ENCODE measurements at places on chromosomes 7 and 10.

GRCh38 chr10:77661100-77661499 is 23.5 kb upstream of the KCNMA1 start:
- no peak for DNase-seq

DNA sequence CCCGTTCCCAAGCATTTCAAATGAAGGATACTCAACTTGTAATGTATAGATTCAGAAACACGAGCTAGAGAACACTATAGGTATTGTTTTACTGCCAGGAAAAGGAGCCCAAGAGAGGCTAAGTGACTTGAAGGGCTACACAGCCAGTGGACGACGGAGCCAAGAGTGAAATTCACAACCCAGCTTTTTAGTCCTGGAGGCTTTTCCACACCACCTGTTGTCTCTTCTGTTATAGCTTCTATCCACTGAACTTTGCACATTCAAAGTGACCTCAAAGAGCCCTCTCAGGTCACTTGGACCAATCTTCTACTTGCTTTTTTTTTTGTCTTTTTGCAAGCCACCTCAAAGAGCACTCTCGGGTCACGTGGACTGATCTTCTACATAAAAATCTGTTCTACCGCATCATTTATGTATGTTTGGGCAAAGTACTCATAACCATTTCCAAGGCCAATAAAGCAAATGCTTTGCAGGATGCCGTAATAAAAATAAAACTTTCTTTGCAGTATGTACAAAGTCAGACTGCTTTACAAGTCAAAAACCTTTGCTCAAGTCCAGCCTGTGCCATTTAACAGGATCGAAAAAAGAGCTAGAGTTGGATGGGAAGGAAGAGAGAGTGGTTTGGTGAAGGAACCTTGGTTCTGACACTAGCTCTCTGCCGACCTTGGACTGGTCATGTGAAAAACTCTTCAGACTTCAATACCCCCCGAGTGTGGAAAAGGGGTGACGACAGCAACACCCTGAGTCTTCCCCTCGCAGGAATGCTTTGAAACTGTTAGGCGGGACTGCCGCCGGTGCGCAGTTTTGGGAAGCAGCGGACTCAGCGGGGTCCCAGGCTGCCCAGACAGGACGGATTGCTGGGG is 821 bp downstream of the SLC35B4 start:
- DNase-seq, result peak; percentile 1

GRCh38 chr10:119135513-119135881 is 30.0 kb downstream of the SFXN4 start:
- DNase-seq, result no peak

DNA sequence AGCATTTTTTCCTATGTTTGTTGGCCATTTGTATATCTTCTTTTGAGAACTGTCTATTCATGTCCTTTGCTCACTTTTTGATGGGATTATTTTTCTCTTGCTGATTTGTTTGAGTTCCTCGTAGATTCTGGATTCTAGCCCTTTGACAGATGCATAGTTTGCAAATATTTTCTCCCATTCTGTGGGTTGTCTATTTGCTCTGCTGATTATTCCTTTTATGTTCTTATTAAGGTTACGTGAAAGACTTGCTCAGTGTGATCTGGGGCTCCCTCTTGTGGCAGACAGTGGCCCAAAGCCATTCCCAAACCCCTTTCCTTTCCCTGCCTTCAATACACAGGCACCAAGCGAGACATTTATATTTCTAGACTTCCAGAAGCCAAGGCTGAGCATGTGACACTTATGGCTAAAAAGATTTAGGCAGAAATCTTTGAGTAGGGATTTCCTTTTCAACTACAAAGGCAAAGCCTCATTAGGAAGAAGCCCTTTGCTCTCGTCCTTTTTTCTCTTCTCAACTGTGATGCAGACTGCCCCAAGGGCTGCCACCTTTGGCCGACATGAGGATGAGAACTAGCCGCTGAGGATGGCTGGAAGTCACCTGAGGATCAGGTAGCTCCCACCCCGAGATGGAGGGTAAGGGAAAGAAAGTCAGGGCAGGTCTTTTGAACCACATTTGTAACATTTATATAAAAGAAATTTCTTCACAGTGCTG is 23.6 kb downstream of the ST8SIA6 start:
- peak; percentile 68 for DNase-seq

DNA sequence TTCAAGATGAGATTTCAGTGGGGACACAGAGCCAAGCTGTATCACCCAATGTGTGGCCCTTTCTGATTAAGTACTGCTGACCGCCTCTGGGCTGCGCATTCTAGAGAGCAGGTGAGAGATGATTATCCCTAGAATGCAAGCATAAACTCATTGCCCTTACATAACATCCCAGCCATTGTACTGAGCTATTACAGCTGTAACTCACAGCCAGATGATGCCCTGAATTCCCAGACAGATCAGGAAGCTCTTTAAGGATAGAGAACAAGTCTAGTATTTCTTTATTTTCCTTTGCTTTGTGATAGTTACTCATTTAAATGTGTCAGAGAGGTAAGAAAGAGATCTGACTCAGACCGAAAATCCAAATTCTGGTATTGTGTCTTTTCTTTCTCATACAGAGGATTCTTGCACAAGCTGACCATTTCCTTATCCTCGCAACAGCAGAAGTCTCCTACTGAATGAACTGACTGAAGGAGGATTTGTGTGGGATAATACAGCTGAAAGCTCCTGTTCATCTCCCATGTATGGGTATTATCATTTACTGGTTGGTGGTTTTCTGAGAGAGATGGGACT is 58.4 kb downstream of the ZNF22 start:
- DNase-seq, result no peak

DNA sequence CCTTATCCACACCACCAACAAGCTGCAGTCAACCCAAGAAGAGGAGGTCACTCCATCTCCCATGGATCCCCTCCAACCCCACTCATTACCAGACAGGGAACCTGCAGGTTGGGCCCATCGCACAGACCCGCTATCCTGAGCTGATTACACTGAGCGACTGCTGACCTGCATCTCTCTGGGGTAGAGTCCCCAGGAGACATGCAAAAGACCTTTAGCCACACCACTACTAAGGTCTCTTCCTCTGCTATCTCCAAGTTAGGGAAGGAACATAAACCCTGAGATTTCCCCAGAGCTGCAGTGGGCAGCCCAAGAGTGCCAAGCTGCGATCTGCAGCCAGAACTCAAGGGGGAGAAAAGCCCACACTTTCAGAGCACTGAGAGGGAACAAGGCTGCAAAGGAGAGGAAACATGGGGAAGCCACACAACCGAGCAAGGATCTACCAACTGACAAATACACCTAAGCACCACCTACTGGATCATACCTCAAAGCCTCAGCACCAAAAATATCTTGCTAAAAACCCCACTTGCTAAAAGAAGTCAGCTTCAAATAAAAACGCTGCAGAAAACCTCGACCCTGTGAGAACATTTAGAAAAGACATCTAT is 298.2 kb downstream of the SORCS1 start:
- no peak for DNase-seq
